Glomerular endothelial cell (primary cell): ENCODE measurements at places on chromosomes 11 and 22.

DNA sequence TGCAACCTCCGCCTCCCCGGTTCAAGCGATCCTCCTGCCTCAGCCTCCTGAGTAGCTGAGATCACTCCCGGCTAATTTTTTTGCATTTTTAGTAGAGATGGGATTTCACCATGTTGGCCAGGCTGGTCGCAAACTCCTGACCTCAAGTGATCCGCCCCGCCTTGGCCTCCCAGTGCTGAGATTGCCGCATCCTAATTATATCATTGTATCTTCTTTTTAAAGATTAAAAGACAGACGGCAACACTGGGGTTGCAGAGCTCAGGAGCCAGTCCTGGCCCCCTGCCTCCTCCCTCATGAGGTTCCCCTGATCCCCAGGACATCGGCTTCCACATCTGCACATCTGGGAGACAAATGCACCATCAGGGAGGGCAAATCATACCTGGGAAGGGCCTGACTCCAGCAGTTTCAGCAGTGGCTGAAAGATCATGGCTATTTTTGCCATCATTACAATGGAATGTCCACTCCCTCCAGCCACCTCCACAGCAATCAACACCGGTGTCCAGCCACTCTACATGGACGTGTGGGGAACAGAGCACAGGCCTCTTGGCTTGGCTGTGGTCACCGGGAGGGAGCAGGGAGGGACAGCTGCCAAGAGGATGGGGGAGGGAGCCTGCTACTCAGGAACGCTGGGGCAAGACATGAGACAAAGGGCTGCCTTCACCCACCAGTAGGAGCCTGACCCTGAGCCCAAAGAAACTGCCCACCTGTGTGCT is 9.2 kb upstream of the CELSR1 start:
- DNase-seq = no peak

- no peak for DNase-seq
Measured at GRCh38 chr11:79100093-79100910, 340.5 kb downstream of the TENM4 start.

DNA sequence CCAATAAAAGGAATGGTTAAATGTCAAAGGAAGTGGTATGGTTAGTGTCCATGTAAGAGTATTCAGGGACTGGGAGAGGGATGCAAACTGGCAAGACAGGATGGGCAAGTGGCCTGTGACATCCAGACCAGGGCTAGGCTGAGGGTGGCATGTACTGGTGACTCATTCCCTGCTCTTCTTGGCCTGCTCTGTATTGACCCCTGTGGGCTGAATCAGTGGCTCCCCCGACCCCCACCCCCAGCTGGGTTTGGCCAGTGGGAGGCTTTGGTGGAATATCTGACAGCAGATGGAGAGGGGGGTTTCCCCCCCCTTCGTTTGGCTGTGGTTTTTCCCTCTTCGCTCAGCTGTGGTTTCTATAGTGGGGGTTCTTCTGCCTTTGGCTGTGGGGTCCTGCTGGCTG is 87.7 kb downstream of the CSNK2A3 start:
- DNase-seq = no peak

- DNase-seq = no peak
Measured at GRCh38 chr22:26674211-26675190, 17.1 kb downstream of the MIAT start.

GRCh38 chr22:23835484-23836144 is 3.2 kb downstream of the DERL3 start:
- DNase-seq = no peak

DNA sequence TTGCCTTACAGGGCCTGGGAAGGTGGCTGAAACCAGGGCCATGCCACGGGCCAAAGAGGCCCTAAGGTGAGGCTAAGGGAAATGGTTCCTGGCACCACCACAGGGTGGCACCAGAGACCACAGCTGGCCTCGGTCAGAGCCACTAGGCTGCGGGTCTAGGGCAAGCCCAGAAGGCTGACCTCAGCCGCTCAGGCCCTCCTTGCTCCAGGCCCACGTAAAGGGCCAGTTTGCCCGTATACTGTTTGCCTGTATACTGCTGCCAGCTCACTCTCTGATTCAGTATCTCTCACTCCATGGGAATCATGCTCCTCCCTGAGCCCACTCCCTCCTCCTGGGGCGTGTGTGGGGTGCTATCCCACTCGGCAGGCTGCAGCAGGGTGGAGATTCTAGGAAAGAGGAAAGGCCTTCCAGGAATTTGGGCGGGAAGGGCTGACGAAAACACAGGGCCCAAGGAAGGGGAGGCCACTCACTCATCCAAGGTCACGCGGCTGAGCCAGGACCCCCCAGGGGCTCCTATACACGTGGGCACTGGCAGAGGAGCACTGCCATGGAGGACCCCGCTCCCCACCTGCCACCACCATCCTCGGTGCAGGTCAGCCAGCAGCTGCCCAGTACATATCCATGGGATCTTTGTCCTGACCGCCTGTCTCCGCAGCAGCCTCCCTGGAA is 62.4 kb downstream of the NECTIN1 start:
- DNase-seq = no peak

DNA sequence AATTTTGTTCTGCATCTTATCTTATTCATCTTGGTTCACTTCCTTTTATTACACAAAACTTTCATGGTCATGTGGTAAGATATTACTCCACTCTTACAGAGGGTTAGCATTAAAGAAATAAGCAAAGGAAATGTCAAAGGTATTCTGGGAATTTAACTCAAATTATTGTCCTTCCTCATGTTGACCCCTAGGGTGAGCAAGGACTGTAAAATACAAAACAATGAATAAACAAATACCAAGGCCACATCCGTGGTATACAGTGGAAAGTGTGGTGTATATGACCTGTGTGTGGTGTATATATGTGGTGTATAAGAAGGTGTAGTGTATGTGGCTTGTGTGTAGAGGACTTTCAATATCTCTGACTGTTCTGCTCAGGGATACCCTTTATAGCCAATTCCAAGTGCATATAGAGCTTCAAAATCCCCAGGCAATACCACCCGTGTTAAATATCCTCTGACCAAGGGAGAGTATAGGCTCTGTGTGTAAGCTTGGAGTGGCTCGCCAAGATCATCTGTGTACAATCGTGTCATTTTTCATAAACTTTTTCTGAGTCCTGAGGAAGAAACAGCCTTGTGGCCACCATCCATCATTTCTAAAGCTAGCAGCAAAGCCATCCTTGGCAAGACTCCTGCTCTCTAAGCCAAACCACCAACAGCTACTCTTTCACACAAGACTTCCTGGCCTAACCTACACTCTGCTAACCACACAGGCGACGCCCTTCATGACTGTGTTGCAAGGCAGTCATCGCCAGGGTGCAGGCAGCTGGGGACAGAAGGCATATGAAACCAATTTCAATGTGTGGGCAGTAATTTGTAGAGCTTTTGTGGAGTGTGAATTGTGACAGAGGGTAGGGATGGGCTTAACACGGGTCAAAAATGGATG is 548.0 kb downstream of the ETS1 start:
- no peak for DNase-seq

DNA sequence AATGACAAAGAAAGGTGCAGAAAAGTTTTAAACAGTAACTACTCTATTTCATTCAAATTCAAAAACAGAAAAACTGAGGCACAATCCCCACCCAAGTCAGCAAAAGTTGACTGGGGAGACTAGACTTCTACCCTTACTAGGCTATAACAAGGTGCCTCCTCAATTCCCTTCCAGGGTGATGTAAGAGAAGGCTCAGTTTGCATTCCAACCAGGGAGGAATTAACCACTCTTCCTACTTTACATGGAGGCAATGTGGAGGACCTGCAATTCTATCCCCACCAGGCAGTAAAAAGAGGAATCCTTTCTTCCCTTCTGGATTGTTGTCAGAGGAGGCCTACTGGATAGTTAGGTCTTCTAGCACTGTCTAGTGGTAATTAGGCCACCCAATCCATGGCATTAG is 26.1 kb downstream of the TYR start:
- no peak for DNase-seq

DNA sequence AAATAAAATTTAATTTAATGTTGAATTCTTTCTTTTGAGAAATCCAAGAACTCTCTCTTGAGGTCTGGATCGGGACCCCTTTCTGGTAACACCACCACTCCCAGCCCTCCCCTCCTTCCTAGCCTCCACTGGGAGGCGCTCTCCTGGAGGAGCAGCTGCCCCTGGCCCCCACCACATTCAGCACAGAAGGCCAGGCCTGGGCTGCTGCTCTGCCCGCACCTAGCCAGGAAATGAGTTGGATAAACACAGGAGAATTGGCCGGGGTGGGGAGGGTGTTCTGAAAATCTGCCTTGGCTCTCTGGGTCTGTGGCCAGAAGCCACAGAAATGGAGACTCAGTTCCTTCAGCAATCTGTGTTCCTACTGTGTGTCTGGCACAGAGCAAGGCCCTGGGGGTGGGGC is 31.2 kb downstream of the C22orf42 start:
- no peak for DNase-seq

DNA sequence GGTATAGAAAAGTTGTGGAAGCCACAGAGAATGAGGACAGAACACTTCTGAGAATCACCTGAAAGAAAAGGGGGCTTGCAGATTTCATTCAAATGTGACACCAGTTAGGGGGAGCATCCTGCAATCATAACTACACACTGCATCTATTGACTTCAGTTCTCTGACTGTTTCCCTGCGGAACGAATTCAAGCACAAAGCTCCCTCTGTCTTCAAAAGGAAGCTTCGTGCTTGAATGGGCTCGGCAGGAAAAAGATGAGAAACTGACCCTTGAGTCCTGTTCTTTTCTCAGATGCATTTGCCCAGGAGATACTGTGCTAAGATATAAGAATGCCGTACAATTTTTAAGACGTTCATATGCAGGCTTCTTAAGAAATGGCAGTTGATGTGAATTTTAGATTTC is 2000.4 kb upstream of the RAG2 start:
- no peak for DNase-seq

DNA sequence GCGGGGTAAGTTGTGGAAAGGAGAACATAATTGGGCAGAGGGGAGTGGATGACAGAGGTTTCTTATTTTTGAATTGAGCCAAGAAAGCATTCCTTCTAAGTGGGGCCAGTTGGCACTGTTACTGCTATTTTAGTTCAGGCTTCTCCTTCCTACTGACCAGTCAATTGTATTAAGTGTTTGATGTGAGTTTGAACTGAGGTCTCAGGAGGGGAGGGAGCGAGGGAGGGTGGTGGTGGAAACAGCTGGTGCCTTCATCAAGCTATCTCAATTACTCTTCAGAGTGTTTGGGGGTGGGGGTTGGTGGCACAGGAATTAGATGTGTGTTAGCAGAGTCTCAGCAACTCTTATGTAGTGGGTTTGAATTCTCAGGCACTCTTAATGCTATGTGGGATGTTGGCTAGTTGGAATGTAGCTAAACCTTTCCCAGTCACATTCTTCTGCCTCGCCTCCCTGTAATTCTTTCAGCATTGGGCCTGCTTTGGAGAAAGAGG is 14.5 kb downstream of the CTNND1 start:
- no peak for DNase-seq

GRCh38 chr22:16774911-16775500 is 50.2 kb downstream of the XKR3 start:
- DNase-seq = no peak

DNA sequence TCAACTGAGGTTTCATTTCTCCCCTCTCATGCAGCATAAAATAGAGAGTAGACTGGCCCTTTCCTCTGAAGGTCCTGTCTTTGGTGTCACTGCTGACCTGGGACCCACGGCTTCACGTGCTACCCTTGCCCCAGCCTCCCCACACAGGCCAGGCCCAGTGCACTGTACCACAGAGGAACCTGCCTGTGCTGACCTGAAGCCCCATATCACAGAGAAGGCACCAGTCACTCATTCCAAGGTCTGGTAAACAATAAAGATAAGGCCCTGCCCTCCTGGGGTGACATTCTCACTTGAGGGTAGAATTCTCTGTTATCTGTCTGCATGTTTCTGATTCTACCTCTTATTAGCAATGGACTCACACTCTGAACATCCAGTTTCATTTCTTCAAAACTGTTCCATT is 51.3 kb downstream of the RPL27A start:
- no peak for DNase-seq

DNA sequence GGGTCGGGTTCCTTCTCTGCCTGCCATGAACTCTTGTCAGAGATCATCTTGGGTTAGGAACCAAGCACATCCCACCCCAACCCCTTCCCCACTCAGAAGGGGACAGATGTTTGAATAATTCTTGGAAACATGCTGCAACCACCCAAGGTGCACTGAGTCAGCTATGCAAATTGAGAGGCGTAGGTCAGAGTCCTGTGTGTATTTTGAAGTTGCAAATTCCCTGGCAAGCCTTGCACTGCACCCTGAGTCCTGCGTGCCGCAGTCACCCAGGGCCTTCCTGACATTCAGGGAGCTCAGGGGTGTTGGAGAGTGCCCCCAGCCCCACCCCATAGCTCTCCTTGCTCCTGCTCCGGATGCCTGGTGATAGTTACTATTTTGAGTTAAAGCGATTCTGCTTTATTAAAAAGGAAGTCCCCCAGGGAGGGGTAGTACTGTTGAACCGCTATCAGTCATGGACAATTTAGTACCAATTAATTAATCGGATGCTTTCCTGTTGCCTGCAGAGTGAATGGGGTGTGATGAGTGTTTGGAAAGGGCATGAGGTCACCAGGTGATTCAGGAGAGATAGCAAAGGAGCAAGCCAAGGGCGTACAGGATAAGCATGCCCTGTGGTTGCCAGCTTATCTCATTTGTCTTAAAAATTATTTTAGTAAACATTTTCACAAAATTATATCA is 123.7 kb downstream of the GRIK4 start:
- DNase-seq = no peak

- no peak for DNase-seq
Measured at GRCh38 chr11:59730896-59731565, 17.4 kb upstream of the OR10V1 start.

DNA sequence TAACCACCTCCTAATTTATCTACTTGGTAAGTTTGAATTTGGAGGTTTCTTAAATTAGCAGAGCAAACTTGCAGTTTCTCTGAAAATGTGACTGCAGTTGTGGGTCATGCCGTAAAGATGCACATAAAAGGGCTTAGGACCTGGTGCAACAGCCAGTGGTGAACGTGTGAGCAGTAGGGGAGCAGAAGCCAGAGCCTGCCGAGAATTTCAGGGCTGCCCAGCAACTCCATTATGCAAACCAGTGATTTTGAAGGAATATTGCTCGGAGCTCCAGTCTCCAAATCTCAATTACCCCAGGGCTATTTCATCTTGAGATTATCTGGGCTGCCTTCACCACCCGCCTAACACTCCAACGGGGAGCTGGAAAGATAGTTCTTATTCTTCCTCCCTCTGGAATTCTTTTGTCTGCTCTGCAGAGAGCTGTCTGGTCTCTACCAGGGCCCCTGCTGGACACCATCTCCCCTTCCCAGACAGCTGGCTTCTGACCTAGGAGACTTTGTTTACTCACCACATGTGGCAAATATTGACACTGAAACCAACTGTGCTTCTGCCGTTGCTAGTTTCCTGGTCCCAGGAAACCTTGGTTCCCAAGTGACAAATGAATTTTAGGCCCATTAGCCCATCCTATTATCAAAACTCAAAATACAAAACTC is 93.9 kb downstream of the DSCAML1 start:
- no peak for DNase-seq

- no peak for DNase-seq
Measured at GRCh38 chr11:33315822-33316221, 58.6 kb downstream of the HIPK3 start.

DNA sequence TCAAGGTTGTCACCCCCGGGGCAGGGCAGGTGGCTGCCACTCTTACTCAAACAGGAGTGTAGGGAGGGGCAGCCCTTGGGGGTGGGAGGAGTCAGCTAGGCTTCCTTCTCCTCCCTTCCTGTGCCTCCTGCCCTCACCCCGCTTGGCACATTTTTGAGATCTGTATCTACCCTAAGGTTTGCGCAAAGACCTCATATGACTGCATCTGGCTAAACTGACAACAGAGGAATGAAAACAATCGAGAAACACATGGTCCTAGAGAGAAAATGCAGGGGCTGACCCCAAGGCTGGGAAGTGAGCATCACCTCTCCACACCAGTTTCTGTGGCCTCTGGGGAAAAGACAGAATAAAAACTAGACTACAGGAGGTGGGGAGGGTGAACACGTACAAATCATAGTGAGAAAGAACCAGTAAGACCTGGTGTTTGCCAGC is 28.1 kb downstream of the IGSF9B start:
- no peak for DNase-seq
